ENCODE measurements at places on chromosomes 5 and 9.

- DNase-seq, result peak; percentile 61
These were observed 230.6 kb downstream of the FSTL4 start for GRCh38 chr5:133381571-133382365.

DNA sequence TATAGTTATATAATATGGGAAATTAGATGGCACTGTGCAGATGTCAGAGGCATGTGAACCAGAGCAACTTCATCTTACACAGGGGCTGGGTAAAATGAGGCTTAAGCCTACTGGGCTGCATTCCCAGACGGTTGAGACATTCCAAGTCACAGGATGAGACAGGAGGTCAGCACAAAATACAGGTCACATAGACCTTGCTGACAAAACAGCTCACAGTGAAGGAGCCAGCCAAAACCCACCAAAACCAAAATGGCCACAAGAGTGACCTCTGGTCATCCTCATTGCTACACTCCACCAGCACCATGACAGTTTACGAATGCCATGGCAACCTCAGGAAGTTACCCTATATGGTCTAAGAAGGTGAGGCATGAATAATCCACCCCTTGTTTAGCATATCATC, 479.4 kb downstream of the TLR4 start:
- no peak for DNase-seq

GRCh38 chr9:126985870-126986498, 71.4 kb downstream of the RALGPS1 start:
- DNase-seq, result peak; percentile 72

DNA sequence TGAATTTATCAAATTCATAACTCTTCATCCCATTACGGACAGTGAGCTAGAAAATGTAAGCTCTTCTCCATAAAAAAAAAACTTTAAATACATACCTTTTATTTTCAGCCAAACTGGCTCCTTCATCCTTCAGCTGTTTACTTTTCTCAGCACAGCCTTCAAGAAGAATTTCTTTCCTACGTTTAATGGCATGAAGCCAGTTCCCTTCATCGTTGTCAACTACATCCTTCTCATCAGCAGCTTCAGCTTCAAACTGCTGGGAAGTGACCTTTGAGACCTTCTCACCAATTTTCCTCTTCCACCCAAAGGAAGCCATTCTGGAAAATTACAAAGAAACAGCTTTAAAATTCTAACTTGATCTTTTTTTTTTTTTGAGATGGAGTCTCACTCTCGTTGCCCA, 9.1 kb downstream of the TTC33 start:
- peak; percentile 39 for DNase-seq

DNA sequence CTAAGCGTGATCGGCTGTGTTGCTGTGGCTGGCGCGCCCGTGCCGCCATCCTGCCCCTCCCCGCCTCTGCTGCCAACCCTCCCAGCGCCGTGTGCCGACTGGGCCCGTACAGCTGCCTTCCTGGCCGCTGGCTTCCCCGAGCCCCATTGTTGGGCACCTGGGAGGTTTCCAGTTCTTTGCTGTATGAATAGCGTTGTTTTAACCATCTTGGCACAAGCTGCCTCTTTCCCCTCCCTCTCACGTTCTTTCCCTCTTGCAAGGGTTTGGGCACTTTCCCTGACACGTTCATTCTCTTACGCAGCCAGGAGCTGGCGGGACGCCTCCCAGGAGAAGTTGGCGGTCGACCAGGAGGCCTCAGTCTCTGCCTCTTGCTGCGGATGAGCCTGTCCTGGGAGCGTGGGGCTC, 43.1 kb upstream of the RXRA start:
- DNase-seq, result peak; percentile 15

DNA sequence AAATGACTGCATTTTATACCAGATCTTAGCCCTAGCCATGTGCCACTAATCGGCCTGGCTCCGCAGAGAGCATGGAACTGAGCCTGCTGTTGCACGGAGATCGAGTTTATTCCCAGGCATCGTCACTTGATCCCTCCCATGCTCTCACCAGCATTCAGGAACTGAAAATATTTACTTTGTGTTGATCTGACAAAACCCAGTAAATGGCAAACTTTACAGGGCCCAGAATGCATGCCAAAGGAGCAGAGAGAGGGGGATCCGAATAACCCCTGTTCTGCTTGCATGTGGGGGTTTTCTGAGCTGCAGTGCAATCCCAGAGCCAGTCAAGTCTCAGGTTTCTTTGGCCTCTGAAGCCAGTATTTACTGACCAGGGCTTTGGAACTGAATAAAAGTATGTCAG, 87.3 kb downstream of the GAS1 start:
- DNase-seq, result no peak

DNA sequence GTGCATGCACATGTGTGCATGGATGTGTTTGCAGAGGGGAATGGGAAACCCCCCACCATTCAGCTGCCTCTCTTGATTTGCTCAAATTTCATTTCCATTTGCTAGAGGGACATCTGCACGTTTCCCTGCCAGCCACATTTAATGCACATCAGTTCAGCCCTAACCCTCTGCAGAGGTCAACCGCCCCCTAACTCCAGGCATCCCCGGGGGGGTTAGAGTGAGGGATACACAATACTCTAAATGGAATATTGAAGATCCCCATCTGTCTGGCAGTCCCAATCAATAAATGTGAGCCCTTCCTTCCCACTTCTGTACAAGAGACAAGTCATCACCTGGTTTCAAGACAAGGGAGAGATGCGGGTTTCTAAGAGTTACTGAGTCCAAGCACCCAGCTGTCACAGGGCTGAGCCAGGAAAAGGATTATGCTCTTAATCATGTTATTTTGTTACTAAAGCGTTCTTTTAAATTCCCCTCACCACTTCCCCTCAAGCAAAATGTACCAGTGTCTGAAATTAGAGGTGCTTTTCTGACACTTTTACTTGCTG, 134.1 kb downstream of the SEMA6A start:
- no peak for DNase-seq

GRCh38 chr5:78912085-78912771, 72.9 kb downstream of the ARSB start:
- no peak for DNase-seq

DNA sequence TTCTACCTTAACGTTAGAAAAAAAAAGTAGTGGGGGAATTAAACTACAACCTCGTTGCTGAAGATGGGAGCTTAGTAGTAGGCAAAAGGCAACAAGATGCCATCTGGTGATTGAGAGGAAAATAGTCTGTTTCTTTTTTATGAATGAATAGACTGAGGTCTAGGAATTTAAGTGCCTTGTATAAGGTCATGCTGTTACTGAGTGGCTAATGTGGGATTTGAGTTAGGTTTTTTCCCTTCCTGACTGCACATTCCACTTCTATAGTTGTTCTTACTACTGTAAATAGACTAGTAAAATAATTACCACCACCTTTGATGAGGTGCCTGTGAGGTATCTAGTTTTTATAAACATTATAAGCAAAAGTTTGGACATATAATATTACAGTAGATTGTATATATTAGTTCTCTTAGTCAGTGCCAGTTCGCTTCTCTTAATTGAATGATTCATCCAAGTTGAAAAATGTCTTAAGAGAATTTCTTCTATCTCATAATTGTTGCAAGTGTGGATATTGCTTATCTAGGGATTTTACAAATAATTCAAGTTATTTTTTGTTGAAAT, 19.1 kb downstream of the FSD1L start:
- DNase-seq, result no peak
